NCI-H510A treated with DMSO at 0.1 percent for 48 hours (cell line): ENCODE measurements at places on chromosomes 2 and 18.

DNA sequence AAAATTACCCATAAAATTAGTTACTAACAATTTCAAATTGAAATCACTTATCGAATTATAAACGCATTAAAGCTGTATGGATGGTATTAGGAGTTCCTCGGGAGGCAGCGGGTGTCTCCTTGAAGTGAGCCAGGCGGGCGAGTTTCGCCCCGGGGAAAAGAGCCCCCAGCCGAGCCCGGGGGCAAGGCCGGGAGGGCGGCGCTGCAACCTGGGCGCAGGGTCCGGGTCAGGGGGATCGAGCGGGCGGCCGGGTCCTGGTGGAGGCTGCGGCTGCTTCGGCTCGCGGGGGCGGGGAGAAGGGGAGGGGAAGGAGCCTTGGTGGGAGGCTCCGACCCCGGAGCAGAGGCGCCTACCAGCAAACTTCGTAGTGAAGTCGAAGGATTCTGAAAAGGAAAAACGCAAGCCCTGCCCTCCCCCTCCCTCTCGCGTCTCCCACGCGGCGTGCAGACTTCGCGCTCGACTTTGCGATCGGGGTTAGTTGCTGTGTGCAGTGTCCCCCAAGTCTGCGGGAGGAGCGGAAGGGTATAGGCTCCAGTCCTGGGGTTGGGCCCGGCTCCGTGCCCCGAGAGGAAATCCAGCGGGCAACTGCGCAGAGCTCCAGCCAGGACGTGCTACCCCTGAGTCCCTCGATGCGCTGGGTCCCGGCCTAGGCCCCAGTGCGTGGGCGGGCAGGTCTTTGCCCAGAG, 140.8 kb downstream of the MEIS1 start:
- no peak for DNase-seq

- no peak for DNase-seq
Measured at GRCh38 chr2:151478011-151478410, 68.3 kb downstream of the RIF1 start.

DNA sequence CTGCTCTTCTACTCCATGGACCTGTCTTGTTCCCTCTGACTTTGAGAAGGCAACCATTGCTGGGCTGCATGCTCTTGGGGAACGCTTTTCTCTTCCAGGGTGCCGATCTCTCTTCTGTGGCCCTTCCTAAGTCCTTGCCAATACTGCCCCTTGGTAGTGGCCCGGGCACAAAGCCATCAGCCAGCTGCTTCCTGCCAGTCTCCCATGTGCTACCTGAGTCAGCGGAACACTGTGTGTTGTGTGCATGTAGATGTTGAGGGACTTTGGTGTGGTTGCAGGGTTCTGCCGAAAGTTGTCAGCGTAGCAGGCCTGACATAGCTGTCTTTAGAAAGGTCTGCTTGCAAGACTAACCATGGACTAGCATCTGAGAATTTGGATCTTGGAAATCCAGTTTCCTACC, 35.4 kb downstream of the MGAT5 start:
- no peak for DNase-seq

- DNase-seq: no peak
Measured at GRCh38 chr18:23662309-23663263, at the start of gene ANKRD29. Gene ANKRD29, minus strand, starts transcription at chr18:23662911. Its CDS starts 181 bp downstream, at chr18:23662730.

DNA sequence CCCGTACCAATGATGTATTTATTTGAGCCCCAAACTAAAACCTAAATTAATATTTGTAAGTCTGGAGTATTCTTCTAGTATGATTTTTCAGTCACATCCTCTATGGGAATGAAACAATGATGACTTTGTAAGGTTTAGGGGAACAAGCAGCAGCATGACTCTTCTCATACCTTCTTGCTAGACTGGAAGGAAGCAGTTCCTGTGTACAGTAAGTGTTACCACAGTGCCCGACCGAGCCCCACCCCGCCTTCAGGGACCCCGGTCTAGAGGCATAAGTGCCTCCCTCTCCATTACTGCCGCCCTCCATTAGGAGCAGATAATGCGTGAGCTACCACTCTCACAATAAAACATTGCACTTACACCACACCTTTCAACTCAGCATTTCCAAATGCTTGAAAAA, 599.3 kb downstream of the ARHGAP15 start:
- DNase-seq: no peak

- no peak for DNase-seq
Measured at GRCh38 chr2:215068399-215068798, 70.0 kb downstream of the ABCA12 start.

GRCh38 chr2:48287976-48288375, 242.0 kb upstream of the STON1 start:
- no peak for DNase-seq

DNA sequence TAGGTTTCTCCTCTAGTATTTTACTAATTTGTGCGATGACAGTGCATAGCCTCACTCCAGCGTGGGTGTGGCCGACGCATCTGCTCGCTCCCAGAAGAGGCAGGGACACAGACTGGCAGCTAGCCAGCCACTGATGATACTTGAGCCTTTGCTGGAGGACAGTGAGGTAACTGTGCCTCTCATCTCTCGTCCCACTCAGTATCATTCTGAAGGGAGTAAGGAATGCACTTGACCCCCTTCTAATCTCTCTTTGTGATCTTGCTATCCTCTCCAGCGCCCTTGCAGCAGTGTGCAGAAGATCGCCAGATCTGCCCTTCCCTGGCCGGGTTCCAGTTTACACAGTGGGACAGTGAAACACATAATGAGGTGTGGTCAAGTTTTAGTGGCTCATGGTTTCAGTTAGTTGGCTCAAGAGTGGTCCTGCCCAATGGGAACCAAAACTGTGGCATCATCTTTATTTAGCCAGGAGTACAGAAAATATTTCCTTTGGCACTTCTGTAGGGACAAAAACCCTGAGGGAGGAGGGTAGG, 17.5 kb downstream of the NCAPH start:
- peak; percentile 95 for DNase-seq

- no peak for DNase-seq
Measured at GRCh38 chr2:61759005-61759404, 94.9 kb downstream of the FAM161A start.

- no peak for DNase-seq
Measured at GRCh38 chr2:176483476-176483875, 214.2 kb downstream of the MTX2 start.

- peak; percentile 68 for DNase-seq
Measured at GRCh38 chr18:76491776-76492668, 3.0 kb downstream of the ZNF516 start.

- no peak for DNase-seq
Measured at GRCh38 chr2:190713471-190713870, 64.6 kb downstream of the NAB1 start.

DNA sequence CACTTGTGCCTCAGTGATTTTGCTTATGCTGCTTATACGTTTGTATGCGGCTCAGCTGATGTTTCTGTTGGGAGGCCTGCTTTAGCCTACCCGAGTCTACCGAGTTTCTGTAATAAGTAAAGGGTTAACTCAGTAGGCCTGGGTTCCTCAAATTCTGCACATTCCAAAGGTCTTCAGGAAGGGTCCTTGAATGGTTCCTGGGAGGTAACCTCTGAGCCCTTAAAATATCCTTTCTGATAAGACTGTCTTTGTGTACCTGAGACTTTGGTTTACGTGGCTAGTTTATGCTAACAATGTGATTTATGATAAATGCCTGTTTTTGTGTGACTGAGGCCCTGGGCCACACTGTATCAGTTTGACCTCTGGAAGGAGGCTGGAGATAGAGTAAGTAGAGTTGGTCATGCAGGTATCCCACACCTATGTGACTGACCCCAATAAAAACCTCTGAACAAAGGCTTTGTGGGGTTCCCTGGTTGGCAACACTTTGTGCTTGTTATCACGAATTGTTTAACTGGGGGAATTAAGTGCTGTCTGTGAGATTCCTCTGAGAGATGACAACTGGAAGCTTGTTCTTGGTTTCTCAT, 18.9 kb upstream of the PNPT1 start:
- no peak for DNase-seq

GRCh38 chr2:236552212-236552542, 17.4 kb upstream of the ACKR3 start:
- no peak for DNase-seq

- peak; percentile 23 for DNase-seq
Measured at GRCh38 chr2:24050041-24050979, 769 bp downstream of the FKBP1B start.

- no peak for DNase-seq
Measured at GRCh38 chr18:55953326-55953725, 365.3 kb upstream of the TCF4 start.

GRCh38 chr2:143505542-143505941, 376.3 kb downstream of the ARHGAP15 start:
- DNase-seq: no peak

DNA sequence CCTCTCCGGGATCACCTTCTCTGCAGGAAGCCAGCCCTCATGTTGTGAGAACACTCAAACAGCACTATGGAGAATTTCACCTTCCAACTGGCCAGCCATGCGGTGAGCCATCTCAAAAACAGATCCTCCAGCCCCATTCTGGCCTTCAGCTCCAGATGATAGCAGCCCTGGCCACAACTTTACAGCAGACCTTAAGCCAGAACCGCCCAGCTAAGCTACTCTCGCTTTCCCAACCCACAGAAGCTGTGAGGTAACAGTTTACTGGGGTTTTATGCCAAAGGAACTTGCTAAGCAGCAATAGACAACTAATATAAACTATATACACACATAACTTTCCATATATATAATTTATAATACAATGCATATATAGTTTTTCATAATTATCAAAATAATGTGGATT, 11.6 kb upstream of the PTPN4 start:
- no peak for DNase-seq
